ENCODE measurements at places on chromosomes 13 and 19. TPM values are rescaled to one million over a fixed set of nuclear protein-coding genes. Genes with fewer than 3 reads are reported as not detected.

- ATAC-seq, result no peak
Measured at GRCh38 chr19:10036601-10037071, 23.4 kb downstream of the RDH8 start.

GRCh38 chr19:40367577-40368434 lies 19.3 kb downstream of the PLD3 start:
- ATAC-seq, result no peak

RNF225 gene
- total RNA-seq, result 14.7 TPM

DNA sequence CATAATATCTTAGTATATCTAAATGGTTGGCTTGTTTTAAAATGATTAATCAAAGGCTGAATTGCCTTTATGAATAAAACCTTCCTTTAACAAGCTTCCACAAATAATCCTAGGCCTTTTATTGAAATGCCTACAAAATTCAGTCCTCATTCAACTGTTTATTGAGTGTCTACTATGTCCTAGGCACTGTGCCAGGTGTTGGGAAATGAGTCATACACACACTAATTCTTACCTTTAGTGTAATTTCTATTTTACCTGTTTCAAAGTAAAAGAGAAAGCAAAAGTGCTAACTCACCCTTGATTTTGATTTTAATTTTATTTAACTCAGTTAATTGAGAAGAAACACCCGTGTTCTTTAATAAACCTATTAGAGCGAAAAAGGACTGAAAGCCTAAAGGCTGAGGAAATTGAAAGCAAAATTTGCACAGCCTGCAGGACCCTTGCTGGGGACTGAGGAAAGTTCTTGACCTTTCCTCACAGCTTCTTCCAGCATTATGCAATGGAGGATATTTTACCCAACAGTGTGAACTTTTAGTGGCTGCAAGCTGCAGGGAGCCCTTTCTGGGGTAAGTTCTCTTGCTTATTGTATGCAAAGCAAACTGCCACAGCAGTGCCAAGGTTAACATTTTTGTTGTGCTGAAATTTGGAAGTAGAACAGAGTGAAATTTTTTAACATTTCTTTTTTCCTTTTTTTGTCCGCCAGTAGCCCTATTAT lies 83.1 kb downstream of the B3GLCT start:
- no peak for ATAC-seq

DNA sequence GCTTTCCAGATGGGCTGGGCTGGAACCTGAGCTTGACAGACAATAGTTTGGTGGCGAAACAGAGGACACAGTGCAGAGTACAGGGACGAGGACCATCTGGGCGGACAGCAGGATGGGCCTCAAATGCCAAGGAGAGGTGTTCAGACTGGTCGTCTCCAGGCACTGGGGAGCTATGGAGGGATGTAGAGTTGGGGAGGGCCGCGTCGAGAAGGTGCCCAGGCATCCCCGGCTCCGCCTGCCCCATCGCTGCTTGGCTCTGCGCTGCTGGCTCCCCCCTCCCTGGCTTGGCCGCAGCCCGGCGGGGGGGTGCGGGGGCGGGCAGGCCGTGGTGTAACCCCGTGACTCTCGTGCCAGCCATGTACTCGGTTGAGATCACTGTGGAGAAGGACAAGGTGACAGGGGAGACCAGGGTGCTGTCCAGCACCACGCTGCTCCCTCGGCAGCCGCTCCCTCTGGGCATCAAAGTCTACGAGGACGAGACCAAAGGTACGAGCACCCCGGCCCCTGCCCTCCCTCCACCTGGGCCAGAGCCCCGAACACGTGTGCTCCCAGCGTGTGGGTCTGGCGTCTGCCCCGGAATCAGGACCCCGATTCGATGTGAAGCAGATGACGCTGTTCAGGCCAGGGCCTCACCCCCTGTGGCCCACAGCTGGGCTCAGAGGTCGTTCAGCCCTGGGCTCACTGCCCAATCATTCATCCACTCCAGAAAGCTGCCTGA lies 10.8 kb upstream of the MISP start:
- no peak for ATAC-seq

DNA sequence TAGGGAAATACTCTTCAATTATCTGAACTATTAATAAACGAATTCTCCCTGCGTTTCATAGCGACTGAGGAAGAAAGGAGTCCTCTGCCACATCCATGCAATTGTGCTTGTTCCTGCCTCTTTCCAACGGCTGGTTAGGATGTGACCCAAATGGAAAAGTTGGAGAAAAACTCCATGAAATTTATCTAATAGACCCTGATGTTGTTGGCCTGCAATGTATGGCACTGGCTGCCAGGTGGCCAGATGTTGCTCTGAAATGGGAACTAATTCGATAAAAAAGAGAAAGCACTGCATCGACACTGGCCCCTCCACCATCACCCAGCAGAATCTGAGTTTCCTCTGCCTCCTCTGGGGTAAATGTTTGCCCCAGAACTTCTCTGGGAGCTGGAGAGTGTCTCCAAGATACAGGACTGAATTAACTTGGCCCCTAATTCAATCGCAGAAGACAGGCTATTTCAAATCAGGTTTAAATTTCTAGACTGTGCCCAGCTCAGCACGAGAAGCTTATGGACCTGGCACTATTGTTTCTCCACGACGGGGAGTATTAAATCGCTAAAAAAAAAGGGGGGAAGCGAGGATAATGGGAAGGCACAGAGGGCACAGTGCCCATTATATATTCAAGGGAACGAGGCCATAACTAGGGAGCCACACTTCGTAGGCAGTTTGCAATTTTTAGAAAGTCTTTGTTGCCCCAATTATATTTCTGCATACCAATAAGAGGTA lies 103.9 kb downstream of the ZIC5 start:
- no peak for ATAC-seq

DNA sequence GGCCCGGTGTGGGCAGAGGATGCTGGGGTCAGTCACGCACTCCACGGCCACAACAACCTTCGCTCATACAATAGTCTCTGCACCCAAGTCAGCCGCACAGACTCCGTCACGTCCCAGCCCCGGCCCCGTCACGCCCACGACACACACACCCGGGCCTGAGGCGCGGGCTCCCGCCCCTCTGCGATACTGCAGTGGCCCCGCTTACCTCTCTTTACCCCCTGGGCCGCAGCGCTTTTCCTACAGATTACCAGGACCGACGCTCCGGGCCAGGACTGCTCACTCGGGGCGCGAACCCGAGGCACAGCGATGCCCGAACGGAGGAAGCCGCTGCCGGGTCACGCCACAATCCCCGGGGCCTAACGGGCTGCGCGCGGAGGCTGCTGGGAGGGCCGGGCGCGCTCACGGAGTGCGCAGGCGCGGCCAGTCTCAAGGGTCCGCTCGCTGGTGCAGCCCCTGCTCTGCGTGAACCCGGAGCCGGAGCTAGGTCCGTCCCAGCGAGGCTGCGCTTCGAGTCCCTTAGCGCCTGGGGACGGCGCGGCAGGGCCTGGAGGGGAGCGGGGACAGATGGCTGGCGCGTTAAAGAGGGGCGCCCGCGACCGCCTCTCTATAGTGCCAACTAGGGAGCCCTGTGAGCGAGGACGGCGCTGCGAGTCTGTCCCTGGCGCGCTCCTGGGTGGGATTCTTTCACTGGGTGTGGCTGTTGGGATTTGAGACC lies at the start of gene ZFP82:
TSS of gene ZFP82 (minus strand) at position 358 of the 715 bp plus-strand sequence. CDS start 8,855 bp downstream, outside the sequence.
- ATAC-seq, result peak; percentile 91

THAP8 gene
- 3.0 TPM for total RNA-seq

C19orf81 gene
- not detected for total RNA-seq

DNA sequence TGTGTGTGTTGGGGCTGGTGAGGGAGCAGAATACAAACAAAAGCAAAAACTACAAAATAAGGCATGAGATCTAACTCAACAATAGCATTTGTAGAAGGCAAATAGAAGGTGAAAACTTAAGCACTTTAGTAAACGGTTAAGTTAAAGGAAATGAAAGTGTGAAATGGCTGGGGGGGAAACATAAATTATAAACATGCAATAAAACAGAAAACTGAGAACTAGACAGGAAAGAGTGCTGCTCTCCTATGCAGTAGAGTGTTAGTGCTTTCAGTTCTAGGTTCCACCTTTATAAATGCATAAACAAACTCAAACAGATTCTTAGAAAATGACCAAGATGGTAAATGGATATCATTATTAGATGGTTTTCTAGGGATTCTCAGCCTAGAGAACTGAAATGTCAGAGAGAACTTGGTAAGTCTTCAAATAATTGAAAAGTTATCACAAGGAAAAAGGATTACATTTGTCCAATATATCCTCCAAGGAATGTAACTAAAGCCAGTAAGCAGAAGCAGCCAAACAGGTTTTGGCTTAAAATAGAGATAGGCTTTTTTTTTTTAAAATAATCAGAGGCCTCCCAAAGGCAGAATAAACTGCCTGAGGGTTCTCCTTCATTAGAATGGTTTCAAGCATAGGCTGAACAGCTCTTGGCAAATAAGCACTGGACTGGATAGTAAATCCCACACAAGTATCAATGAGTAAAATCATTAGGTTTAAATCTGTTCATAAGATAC lies 23.3 kb downstream of the RBM26 start:
- peak; percentile 35 for ATAC-seq

ADAT3 gene
- total RNA-seq, result 5.5 TPM

DNA sequence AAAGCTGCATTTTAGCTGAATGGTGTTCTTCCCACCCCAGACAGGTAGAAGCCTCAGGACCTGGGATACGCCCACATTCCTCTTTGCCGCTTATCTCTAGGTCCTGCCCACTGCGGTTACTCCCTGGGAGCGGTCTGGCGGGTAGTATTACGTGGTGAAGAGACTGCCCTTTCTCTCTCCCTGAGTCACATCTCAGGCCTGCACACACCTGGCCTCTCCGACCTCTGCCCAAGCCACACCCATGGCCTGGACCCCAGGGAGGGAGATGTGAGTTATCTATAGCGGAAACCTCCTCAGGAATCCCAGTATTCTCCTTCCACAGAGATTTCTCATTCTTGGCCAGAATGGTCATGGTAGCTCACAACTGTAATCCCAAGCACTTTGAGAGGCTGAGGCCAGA lies 17.3 kb downstream of the RHPN2 start:
- peak; percentile 96 for ATAC-seq

- peak; percentile 58 for ATAC-seq
Measured at GRCh38 chr19:41548954-41549688, 26.8 kb upstream of the CEACAM21 start.

KLF12 gene
- 0.88 TPM for total RNA-seq

- peak; percentile 86 for ATAC-seq
Measured at GRCh38 chr19:16143399-16144215, at the start of gene HSH2D. Gene HSH2D (plus strand): TSS chr19:16143685. CDS start chr19:16148751, 5,066 bp downstream.

ZNF160 gene
- 9.2 TPM for total RNA-seq

DNA sequence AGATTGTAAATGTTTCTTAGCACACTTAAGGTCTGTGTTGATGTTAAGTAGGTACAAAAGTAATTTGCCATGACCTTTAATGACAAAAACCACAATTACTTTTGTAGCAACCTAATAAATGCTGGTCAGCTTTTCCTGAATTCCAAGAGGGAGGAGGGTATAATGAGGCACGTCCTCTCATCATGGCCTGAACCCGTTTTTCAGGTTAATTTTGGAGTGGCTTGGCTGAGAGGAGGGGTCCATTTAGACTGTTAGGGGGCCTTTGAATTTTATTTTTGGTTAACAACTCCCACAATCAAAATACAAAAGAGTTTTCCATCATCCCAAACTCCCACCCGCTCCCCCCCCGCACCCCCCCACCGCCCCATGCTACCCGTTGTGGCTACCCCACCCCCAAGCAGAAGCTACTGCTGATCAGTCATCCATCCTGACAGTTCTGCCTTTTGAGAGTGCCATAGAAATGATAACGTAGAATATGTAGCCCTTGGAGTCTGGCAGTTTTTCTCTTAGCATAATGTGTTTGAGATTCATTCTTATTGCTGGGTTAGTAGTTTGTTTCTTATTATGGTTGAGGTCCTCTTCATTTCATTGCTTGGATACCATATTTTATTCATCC lies 14.4 kb upstream of the PLEKHF1 start:
- ATAC-seq, result no peak

CA11 gene
- 3.1 TPM for total RNA-seq

DNA sequence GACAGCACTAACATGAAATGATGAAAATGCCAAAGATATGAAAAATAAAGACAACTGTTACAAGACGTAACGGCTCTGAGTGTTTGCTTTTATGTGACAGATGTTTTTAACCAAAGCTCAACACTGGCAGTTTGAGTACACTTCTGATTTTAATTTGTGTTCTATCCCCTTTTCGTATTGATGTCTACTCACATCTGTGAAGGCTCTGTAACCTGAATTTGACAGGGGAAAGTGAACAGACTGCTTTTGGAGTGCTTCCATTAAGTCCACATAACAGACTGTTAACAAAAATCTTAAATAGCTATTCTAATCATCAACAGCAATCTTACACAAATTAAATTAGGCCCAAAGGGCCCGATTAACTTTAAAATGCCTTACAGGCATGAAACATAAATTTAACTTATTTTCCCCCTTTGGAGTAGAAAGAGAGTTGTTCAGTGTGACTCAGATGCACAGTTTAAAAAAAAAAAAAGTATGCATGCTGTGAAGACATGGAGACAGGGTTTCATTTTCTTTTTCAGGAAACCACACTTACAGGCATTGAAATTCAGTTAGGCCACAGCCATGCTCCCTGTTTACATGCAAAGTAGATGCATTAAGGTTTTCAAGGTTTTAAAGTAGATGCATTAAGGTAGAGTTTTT lies 16.3 kb upstream of the RNASEH2B start:
- ATAC-seq, result no peak

GRCh38 chr19:7841751-7842660 lies 12.0 kb downstream of the EVI5L start:
- no peak for ATAC-seq

- ATAC-seq, result peak; percentile 93
Measured at GRCh38 chr19:23822735-23823134, 64.0 kb upstream of the ZNF681 start.

GRCh38 chr13:43472980-43473379 lies 313.8 kb downstream of the ENOX1 start:
- ATAC-seq, result no peak

DNA sequence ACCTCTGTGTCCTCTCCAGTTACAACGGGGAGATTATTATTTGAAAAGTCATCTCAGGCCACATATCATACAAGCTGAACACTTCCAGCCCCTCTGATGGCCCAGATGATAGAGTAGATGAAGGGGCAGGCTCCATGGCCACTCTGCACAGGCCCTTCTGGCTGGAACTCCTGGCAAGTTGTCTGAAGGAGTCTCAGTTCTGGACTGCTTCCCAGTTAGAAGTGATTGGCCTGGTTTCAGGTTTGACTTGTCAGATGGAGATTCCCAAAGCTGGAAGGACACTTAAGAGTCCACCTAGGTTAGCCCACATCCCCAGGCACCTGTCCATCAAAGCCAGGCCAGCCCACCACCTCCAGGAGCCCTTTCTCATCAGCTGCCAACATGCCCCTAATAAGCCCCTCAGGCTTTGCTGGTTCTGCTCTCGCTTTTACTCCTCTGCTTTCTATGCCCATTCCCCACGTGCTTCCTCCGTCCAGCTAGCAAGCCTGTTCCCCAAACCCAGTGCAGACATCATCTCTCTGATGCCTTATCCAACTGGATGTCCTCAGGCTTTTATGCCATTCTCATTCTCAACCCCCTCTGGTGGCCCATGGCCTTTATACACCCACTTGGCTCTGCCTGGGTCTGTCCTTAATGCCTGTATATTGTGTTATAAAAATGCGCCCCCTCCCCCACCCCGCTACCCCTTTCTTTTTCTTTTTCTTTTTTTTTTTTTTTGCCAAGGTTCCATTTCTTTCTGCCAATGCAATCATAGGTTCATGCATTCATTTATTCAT lies 56.5 kb downstream of the HSPH1 start:
- ATAC-seq, result no peak

- ATAC-seq, result no peak
Measured at GRCh38 chr19:41217741-41218140, 1.3 kb upstream of the AXL start.

FCHO1 gene
- 0.76 TPM for total RNA-seq

ZNF433 gene
- 4.0 TPM for total RNA-seq
